ENCODE measurements at places on chromosomes 3 and 15.

- DNase-seq = peak; percentile 54
Measured at GRCh38 chr15:78422571-78423340, 15.3 kb upstream of the IREB2 start.

DNA sequence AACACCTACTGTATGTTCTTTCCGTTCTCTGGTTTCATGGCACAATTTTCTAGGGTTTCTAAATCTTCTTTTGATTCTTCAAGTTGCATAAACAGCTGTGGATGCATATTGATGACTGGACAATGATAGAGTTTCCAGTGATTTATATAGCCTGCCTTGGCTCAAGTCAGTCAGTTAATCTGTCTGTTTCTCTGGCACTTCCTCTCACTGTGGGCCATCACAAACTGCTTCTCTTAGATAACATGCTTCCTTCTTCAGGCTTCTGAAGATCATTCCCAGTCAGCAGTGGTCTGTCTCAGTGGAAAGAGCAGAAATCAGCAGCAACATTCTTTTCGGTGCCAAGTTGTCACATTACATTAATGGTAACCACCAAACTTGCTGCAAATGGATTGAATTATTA is 207.2 kb downstream of the RYR3 start:
- no peak for DNase-seq

- no peak for DNase-seq
Measured at GRCh38 chr3:101179637-101180036, 140.7 kb downstream of the IMPG2 start.

GRCh38 chr3:63179862-63180522 is 98.1 kb upstream of the SYNPR start:
- no peak for DNase-seq

- DNase-seq = no peak
Measured at GRCh38 chr3:129308636-129309035, 30.0 kb downstream of the HMCES start.

DNA sequence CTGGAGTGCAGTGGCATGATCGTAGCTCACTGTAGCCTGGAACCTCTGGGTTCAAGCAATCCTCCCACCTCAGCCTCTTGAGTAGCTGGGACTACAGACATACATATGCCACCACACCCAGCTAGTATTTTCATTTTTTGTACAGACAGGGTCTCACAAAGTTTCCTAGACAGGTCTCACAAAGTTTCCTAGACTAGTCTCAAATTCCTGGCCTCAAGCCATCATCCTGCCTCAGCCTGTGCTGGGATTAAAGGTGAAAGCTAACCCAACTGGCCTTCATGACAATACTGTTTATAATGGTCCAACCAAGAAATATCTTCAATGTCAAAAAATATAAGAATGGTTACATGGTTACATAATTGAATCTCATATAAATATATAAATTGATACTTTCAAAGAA is 24.0 kb downstream of the GPR176 start:
- no peak for DNase-seq

- no peak for DNase-seq
Measured at GRCh38 chr3:172383306-172383796, 64.9 kb downstream of the GHSR start.

GRCh38 chr15:48395521-48396011 is 64.3 kb downstream of the DUT start:
- DNase-seq = no peak

GRCh38 chr3:136189043-136189442 is 7.1 kb downstream of the MSL2 start:
- DNase-seq = no peak

DNA sequence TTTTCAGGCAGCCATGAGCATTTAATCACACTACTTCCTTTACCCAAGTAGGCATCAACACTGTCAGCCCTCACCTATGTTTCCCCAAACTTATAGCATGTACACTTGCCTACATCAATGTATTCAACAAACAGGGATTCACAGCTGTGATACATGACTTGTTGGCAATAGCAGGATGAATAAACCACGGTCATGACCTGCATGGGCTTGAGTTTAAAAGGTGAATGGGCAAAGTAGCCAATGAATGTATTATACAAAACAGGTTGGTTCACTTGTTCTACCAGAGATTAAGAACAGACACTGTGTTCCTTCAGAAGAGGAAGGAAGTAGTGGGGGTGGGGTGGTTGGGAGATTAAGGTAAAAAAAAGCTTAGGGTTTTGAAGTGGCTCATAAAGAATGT is 861.9 kb upstream of the SEMA6D start:
- no peak for DNase-seq

DNA sequence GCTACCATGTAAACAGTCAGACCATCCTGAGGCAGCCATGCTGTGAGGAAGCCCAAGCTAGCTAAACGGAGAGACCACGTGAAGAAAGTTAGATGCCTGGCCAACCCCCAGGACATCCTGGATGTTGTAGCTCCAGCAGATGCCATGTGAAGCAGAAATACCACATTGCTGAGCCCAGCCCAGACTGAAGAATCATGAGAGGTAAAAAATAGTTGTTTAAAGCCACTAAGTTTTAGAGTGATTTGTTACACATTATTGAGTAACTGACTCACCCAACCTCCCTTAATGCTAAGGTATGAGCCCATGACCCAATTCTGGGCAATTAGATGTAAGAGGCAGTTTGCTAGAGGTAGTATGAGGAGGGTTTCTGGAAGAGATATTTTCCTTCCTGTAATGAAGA is 200.5 kb downstream of the THRB start:
- DNase-seq = no peak

DNA sequence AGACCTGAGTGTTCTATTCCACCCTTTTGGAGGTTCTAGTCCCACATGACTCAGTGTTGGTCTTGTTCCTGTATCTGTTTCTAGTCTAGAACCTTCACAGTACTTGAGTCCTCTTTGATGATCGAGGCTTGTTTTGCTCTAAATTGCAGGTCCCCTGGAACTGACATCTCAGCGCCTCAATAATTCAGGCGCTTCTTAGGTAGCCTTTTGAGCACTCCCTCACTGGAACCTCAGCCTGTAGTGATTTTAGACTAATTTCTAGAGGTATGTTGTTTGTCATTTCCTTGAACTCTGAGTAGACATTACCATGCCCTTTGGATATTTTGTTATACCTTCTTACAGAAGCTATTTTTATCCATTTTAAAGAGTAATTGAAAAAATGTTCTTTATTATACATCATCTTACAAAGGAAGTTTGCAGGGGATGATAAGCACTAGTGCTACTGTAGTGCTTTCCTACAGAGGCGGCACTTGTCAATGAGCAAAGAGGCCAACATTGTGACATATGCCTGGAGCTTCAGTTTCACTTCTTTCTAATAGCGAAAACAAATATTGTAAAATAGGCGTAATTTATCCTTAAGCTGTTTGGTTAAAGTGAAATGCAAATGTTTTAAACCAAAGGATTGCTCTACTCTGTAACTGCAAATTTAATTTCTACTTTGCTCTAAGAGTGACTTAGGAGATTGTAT is 75.7 kb downstream of the EFL1 start:
- no peak for DNase-seq

- DNase-seq = no peak
Measured at GRCh38 chr3:134833453-134834163, 38.5 kb downstream of the EPHB1 start.

DNA sequence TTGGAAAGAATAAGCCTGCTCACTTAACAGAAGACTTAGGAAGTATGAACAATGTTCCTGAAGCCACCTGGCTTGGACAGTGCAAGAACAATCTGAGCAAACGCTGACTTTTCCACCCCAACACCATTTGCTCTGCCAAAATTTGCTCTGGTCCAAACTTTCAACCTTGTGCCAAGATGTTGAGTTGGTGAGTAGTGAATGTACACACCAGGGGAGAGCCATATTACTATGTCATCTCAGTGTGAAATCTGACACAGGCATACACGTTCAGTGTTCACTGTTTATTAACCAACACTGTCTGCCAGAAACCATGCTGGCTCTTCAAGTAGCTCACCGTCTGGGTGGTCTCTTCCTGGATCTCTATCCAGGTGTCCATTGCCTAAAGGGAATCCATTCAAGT is 152.9 kb upstream of the LPP start:
- DNase-seq = no peak

- no peak for DNase-seq
Measured at GRCh38 chr15:96047255-96047931, 283.1 kb upstream of the NR2F2 start.

GRCh38 chr15:77815015-77815414 is 182.3 kb upstream of the LINGO1 start:
- DNase-seq = no peak

DNA sequence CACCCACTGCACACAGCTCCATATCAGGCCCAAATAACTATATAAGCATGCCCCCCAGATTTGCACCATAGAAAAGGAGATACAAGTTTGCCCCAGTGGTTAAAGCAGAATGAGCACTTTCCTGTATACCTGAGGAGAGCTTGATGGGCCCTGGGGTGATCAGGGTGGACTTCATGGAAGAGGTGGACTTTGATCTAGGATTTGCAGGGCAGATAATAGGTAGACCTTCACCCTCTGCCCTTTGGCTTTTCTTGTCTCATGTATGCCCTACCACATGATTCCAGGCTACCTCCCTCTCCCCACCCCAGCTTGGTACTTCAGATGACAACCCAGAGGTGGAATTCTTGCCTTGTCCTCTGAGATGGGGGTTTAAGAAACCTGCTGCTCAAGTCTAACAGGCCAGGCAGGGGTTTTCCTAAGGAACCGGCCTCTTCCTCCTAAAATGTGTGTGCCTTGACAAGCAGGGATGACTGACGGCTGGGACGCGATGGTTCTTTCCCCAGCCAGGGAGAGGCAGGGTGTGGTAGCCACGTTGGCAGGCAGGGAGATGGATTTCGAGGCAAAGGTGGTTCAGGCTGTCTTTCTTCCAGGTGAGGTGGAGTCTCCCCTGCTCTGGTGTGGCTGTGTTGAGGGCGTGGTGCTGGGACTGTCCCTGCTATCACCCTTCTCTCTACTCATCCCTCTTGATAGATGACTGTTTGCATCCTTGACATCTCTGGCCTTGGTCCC is 6.6 kb upstream of the RHCG start:
- DNase-seq = no peak

- no peak for DNase-seq
Measured at GRCh38 chr15:37133602-37134001, 33.3 kb upstream of the MEIS2 start.

- no peak for DNase-seq
Measured at GRCh38 chr3:159080821-159081220, 279.0 kb downstream of the MFSD1 start.

DNA sequence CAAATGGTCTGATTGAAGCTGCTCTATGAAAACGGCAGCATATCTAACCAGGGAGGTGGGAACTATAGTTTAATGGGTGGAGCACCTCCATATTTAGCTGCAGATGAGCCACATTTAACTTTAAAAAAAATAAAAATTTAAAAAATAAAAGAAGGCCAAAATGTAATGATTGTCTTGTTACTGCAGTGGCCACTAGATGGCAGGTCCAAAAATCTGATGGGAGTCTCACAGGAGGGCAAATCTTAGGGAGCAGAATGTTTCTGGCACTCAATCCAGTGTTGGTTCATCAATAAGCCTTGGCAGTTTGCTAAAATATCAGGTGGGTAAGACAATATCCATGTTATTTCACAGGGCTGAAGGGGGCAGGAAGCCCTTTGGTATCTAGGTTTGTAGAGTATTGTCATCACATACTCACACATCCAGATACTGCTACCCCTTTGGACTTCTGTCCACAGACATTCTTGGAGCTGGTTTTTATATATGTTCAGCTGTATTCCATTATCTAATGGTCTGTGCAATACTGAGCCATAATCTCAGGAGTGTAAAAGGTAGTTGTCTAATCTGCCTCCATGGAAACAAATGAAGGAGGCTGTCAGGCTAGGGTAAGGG is 233.3 kb downstream of the TIGIT start:
- no peak for DNase-seq

DNA sequence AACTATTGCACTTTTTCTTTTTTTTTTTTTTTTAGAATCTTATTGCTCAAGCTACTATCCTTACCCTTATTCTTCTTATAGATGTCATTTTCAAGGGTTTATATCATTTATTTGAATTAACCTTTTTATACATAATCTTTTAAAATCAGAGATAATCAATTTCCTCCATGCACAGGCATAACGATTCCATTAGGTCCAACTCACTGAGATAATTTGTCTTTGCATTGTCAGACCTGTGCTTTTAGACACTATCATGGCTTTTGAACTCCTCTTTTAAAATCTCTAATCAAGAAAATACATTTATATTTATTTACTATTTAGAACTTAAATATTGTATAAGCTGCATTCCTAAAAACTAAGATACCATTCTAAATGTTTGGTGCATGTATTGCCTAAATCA is 1454.9 kb downstream of the ZPLD1 start:
- DNase-seq = no peak

DNA sequence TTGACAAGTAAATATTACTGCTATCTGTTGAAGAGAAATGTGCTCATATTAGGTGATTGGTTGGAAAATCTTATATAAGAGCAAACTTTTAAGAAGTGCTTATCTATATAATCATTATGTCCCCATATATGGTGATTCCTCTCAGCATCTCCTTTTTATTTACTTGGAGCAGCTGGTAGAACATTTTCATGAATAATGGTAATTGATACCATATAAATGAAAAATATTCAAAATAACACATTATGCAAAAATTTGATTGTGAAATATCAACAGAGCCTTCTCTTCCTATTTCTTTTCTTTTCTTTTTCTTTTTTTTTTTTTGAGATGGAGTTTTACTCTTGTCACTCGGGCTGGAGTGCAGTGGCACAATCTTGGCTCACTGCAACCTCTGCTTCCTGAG is 56.2 kb downstream of the ROBO2 start:
- DNase-seq = no peak

DNA sequence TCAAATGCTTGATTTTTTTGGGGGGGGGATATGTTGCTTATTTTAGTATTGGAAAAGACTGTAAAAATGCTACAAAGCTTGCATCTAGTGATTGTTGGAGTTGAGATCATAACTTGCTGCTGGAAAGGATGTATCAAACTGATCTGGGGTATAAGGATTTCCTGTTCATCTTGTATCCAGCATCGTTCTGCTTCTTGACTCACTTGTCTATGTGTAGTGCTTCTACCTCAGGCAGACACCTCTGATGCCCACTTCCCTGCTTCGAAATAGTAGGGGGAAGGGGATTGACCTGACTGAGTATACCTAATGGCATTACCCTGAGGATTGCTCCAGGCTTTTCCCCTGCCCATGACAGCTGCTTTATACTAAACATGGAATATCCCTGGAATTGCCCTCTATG is 42.7 kb downstream of the STT3B start:
- no peak for DNase-seq

GRCh38 chr3:11477407-11477911 is 166.3 kb downstream of the VGLL4 start:
- no peak for DNase-seq

- DNase-seq = no peak
Measured at GRCh38 chr3:62761311-62761710, 113.9 kb downstream of the CADPS start.

DNA sequence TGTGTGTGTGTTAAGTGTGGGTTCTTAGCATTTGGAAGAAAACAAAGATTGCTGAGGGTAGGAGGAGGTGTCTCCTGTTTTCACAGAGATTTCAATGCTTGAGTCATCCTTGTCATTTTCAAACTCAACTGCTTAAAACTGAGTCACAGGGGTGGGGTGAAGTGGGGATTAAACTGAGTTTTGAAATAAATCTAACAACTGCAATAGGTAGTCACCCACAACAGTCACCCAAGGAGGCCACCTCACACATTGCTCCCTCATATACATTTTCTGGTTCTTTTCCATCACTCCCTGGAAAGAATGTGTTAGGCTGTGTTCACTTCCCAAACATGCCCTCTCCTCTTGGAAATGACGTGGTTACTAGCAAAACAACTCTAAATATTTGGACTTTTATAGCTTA is 187.7 kb upstream of the CMC1 start:
- no peak for DNase-seq

GRCh38 chr15:44366971-44367370 is 60.5 kb upstream of the CTDSPL2 start:
- no peak for DNase-seq

Data from neural crest cell (in vitro differentiated cells).